ENCODE measurements at places on chromosomes 1 and 21.

DNA sequence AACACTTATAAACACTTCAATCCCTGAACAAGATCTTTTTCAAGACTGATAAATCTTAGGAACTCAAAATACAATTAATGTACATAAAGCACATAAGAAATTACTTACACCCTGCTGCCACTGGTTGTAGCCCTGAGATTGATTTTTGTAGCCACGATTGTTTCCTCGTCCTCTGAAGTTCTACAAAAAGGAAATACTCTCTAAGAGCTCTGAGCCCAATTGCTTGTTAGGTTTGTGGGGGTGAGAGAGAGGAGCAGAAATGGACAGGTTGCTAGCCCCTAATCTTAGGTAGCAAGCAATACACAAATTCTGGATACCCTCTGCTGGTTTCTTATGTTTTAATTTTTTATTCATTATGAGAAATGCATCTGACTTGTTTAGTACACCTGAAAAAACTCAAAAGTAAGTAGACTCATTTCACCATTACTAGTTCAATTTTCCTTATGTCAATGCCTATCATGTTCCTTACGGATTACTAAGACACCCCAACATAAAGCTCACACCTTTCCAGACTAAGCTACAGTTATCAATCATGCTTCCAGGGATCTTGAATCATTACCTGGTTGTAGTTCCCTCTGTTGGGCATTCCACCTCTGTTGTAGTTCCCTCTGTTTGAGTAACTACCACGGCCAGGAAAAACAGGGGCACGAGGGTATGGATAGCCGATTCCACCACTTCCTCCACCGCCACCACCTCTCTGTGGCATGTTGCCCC lies 9.3 kb downstream of the HNRNPU start:
- DNase-seq = no peak

GRCh38 chr1:41428738-41429640 lies 55.5 kb downstream of the EDN2 start:
- DNase-seq = no peak

DNA sequence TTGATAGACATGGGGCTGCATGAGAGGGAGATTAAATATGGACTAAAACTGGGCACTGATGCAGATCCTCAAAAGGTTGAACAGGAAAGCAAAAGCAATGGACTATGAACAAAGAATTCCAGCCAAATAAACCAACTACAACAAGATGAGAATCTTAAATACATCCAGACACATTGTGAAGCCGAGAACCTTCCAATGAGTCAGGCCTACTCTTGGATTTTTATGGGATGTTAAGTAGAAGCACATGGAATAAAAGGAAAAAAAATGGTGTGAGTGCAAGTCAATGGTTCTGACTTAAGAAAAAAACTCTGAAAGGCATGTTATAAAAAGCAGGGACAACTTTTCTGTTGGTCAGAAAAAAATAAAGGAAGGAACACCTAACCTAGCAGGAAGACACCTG lies 227.2 kb downstream of the DPYD start:
- peak; percentile 29 for DNase-seq

GRCh38 chr1:170481000-170481399 lies 51.0 kb upstream of the GORAB start:
- no peak for DNase-seq

- no peak for DNase-seq
These were observed 2.1 kb downstream of the C1orf21 start for GRCh38 chr1:184388971-184389370.

- no peak for DNase-seq
These were observed 6.1 kb downstream of the CAPZA1 start for GRCh38 chr1:112625696-112626095.

DNA sequence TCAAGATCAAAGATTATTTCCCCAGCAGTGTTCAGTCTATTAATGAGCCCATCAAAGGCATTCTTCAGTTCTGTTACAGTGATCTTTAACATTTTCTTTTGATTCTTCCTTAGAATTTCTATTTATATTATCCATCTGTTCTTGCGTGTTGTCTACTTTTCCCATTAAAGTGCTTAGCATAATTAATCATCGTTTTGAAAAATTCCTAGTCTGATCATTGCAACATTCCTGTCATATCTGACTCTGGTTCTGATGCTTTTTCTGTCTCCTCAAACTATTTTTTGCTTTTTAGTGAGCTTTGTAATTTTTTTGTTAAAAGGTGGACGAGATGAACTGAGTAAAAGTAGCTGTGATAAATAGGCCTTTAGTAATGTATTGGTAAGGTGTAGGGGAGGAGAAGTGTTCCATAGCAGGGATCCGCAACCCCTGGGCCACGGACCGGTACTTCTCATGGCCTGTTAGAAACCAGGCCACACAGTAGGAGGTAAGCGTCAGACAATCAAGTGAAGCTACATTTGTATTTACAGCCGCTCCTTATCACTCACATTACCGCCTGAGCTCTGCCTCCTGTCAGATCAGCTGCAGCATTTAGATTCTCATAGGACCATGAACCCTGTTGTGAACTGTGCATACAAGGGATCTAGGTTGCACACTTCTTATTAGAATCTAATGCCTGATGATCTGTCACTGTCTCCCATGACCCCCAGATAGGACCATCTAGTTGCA lies 163.3 kb downstream of the PIK3R3 start:
- no peak for DNase-seq

DNA sequence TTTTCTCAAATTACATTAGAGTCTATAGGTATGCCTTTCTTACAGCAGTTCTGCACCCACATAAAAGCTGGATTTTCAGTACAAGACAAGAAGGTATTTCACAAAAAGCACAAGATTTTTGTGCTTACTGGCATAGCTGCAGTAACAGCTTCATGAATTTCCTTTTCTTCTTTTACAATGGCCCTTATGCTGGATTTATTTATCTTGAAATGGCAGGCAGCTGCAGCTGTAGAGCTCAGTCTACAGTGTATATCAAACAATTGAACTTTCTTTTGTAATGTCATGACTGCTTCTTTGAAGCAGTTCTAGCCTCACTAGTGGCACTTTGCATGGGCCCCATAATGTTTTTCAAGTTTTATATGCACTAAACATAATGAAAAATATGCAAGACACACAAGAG lies 510.2 kb downstream of the KCNT2 start:
- no peak for DNase-seq

- DNase-seq = no peak
These were observed 570 bp downstream of the KCND3 start for GRCh38 chr1:111988743-111989453.

DNA sequence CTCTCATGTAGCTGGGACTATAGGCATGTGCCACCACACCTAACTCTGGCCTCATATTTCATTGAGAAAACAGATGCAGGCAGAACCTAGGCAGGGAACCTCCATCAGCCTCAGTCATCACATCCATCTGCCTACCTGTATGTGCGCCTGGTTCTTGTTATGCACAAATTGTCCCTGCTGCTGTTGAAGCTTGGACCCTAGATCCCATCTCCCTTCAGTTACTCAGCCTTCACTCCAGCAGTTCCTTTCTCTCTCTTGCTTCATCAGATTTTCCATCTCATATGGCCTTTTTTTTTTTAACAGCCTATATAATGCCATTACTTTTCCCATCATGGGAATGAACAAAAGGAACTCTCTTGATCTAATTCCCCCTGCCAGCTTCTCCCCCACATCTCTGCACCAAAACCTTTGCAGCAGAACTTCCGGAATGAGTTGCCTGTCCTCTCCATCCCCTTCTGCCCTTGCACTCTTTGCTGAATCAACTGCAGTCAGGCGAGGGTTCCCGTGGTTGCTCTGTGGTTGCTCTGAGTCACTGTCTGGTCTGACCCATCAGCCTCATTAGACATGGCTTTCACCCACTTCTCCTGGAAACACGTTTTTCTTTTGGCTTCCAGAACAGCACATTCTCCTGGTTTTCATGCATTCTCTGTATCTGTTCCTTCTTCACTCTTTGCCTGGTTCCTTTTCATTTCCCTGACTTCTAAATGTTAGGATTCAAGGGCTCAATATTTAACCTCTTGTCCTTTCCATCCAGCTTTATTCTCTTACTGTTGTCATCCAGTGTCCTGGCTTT lies 41.5 kb downstream of the UBE4B start:
- peak; percentile 97 for DNase-seq
